ENCODE measurements at places on chromosomes 11 and 22. TPM values are rescaled to one million over a fixed set of nuclear protein-coding genes. Genes with fewer than 3 reads are reported as not detected.

DNA sequence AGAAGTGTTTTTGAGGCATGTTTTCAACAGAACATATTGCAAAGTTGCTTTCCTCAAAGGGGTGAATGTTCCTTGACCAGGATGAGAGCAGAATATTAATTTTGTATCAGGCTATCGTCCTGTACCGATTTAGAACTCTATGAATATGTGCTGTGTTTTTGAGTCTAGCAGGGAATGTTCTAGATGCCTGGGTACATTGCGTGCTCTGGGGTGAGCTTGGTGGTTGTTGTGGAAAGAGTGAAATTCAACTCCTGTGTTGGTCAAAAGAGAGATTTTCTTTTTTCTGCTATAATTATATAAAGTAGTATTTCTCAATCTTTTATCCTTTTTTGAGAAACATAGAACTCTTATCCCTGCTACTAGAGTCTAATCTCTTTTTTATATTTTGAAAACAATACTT is 51.2 kb upstream of the OR4B1 start:
- DNase-seq: no peak

DNA sequence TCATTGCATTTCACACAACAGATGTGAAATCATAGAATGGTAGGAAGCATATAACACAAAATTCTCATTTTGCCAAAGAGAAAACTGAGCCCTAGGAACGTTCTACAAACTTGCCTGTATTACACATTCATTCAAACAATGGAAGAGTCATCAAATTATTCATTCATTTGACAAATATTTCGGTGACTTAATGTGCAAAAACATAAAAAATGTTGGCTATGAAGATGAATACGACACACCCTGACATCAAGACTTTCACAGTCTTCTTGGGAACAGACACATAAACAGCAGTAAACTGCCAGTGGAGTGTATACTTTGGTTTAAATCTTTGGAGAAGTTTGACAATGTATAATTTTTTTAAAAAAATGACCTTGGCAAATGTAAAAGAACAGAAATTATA is 20.4 kb upstream of the C11orf87 start:
- DNase-seq: no peak

- DNase-seq: no peak
Measured at GRCh38 chr11:73716153-73717056, 44.5 kb downstream of the RAB6A start.

GRCh38 chr11:77074626-77075221 is 8.0 kb downstream of the CAPN5 start:
- DNase-seq: peak; percentile 26

CRYBB2 gene
- total RNA-seq: not detected

MPZL3 gene
- total RNA-seq: 35.0 TPM

KRTAP5-3 gene
- not detected for total RNA-seq

CRYBB3 gene
- not detected for total RNA-seq
